ENCODE measurements at places on chromosomes 6 and 20. TPM values are rescaled to one million over a fixed set of nuclear protein-coding genes. Genes with fewer than 3 reads are reported as not detected.

GRCh38 chr20:36604952-36605398 is 604 bp upstream of the RAB5IF start:
- H3K27me3 ChIP-seq = no peaks in the 10 kb centered on the region
- no peaks in the 10 kb centered on the region for H3K36me3 ChIP-seq
- H3K4me1 ChIP-seq = peaks cover 26% of the 10 kb centered on the region
- peak overlapping the region; percentile 92 for H3K27ac ChIP-seq
- peak; percentile 18 for DNase-seq

The KIF6 gene
- not detected for total RNA-seq

DNA sequence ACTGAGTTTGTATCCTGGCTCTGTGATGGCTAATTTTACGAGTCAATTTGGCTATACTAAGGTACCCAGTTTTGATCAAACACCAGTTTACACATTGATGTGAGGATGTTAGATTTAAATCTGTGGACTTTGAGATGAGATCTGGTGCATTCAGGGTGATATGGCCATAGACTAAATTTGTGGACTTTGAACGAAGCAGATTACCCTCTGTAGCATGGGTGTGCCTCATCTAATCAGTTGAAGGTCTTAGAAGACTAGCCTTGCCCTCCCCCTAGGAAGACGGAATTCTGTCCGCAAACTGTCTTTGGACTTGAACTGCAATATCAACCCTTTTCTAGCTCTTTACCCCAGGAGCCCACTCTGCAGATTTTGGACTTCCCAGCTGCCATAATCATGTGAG is 547.8 kb upstream of the CITED2 start:
- H3K36me3 ChIP-seq = no peaks in the 10 kb centered on the region
- no peaks in the 10 kb centered on the region for H3K27me3 ChIP-seq
- H3K27ac ChIP-seq = no peak overlapping the region
- H3K4me3 ChIP-seq = no peak overlapping the region
- DNase-seq = no peak
- peaks cover 7% of the 10 kb centered on the region for H3K4me1 ChIP-seq

The KIFC1 gene
- total RNA-seq = 3.6 TPM

The ENPP5 gene
- total RNA-seq = 2.3 TPM

DNA sequence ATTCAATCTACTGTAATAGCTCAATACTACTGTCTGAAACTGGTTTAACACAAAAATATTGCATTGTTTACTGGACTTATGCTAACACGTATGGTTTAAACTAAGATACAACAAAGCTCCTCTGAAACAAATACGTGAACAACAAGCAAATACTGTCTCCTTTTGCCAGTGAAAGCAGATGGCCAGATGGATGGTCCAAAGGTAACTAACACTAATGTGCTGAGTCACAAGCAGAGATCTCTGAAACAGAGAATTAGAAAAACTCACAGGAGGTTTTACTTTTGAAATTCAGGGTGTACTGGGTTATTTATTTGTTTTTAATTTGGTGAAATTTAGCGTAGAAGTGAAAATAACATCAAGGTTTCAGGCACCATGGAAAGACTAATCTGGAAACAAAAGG is 124.3 kb upstream of the SOX4 start:
- DNase-seq = no peak
- H3K36me3 ChIP-seq = no peaks in the 10 kb centered on the region
- H3K4me3 ChIP-seq = no peak overlapping the region
- no peaks in the 10 kb centered on the region for H3K27me3 ChIP-seq
- no peaks in the 10 kb centered on the region for H3K4me1 ChIP-seq
- H3K27ac ChIP-seq = no peak overlapping the region

DNA sequence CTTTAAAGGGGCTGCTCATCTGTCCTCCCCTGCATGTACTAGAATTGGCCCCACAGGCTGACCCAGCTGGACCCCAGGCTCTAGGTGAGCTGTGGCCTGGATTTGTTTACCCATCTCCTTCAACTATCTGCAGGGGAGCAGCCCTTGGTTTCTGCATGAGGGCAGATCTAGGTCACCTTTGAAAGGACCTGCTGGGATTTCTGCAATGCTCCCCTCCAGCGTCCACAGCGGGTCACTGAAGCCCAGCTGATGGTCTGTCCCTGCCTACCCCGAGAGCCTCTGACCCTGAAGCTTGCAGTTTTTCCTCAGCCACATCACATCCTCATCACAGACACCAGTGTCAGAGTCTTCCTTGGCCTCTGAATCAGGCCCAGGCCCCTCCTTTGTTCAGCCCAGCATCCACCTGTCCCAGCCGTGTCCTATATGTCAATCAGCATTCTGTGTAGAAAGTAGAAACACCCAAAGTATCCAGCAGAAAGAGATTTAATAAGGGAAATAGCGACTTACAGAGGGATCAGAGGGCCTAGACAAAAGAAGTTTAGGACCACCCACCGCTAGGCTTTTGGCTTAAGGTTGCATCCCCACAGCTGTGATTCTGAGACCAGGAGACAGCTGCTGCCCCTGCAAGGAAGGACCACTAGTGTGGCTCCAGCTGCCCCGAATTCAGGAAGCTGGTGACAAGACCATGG is 243.1 kb downstream of the LRFN2 start:
- H3K27ac ChIP-seq = no peak overlapping the region
- no peaks in the 10 kb centered on the region for H3K4me1 ChIP-seq
- H3K36me3 ChIP-seq = no peaks in the 10 kb centered on the region
- no peak overlapping the region for H3K4me3 ChIP-seq

DNA sequence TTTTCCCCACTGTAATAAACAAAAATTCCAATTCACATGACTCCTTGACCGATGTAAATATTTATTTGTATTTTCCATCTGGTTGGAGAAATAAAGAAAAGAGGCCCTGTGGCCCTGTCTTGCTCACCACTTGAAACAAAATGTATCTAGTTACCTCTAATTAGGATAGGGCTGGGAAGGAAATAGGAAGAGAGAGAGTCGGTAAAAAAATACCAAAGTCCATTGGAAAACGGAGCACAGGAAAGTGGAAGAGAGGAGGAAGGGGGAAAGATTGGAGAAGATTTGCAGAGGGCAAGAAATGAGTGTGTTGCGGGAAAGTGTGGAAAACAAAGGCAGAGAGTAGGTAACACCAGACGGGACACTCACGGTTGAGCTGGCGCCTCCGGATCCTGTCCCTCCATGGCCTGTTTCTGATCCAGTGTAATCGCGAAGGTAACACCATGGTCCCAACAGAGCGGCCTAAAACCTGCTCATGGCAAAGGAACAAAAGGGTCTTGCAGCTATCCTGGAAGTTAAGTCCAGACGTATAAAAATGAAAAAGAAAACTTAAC is 105.8 kb upstream of the RIPOR2 start:
- DNase-seq = no peak
- no peak overlapping the region for H3K27ac ChIP-seq
- no peaks in the 10 kb centered on the region for H3K27me3 ChIP-seq
- no peaks in the 10 kb centered on the region for H3K36me3 ChIP-seq

DNA sequence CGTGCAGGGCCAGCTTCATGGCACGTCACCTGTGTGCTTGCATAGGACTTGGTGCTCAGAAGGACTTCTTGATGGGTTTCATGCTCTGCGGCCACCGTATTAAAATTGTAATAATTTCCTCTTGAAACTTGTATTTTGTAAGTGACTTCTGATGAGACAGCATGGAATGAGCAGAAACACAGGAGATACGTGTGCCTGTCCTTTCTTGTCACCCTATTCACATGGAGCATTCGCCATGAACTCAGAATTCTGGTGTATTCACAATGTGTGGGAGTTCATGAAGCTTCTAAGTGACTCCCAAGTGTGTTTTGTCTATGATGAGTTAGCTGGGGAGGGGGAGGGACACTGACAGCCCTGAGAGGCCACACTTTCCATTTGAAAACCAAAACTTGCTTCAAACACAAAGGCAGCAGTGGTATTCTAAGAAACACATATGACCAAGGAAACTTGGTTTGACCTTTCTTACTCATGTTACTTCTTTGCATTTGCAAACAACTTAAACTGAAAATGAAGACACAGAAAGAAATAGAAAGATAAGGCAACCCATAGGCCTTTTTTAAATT is 92.1 kb upstream of the NEDD9 start:
- no peaks in the 10 kb centered on the region for H3K27me3 ChIP-seq
- H3K4me3 ChIP-seq = no peak overlapping the region
- H3K36me3 ChIP-seq = no peaks in the 10 kb centered on the region
- DNase-seq = no peak
- H3K4me1 ChIP-seq = no peaks in the 10 kb centered on the region

The DPPA5 gene
- total RNA-seq = not detected

DNA sequence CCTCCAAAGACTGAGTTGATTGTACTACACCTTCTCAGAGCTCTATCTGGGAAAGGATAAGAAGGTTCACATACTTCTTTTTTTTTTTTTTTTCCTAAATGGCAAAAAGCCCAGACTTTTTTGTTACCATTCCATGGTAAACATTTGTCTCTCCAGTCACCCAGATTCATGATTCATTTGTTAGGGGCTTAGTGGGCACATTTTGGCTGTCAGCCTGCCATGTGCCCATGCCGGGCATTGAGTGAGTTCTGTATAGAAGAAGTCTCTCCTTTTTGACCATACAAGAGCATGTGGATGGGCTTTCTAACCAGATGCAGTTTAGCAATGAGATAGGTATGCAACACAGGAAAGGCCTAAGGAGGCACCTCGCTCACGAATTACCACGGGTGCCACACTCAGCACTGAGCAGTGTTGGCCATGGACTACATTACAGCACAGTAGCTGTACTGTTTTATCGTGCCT is 447.5 kb upstream of the HSF2 start:
- no peaks in the 10 kb centered on the region for H3K4me1 ChIP-seq
- H3K27me3 ChIP-seq = no peaks in the 10 kb centered on the region
- no peaks in the 10 kb centered on the region for H3K36me3 ChIP-seq
- no peak for DNase-seq

DNA sequence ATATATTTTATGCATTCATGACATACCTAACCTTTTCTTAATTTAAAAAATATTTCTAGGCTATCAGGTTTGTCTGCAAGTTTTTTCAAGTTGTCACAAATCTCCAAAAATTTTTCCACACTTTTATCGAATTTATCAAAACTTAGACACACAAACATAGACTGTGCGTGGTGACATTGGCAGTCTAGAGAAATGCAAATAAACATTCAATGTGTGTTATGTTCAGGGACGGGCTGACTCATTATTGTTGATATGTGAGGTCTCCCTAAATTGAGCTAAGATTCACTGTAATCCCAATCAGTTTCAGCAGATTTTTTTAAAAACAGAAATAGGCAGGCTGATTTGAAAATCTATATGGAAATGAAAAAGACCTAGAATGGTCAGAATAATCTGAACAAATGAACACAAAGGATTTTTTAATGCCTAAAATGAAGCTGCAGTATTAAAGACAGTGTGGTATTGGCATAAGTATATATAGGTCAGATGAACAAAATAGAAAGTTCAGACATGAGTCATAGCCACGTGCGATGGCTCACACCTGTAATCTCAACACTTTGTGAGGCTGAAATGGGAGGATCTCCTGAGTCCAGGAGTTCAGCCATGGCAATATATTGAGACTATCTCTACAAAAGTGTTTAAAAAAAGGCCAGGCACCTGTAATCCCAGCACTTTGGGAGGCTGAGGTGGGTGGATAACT is 19.2 kb downstream of the BLTP3A start:
- H3K4me3 ChIP-seq = no peak overlapping the region
- peaks cover 6% of the 10 kb centered on the region for H3K4me1 ChIP-seq
- H3K27me3 ChIP-seq = no peaks in the 10 kb centered on the region
- no peaks in the 10 kb centered on the region for H3K36me3 ChIP-seq
- H3K27ac ChIP-seq = no peak overlapping the region

GRCh38 chr6:10465629-10466499 is 51.0 kb upstream of the TFAP2A start:
- H3K27me3 ChIP-seq = no peaks in the 10 kb centered on the region
- H3K36me3 ChIP-seq = no peaks in the 10 kb centered on the region
- H3K4me3 ChIP-seq = no peak overlapping the region
- DNase-seq = no peak
- H3K4me1 ChIP-seq = no peaks in the 10 kb centered on the region

The ASIP gene
- not detected for total RNA-seq

- peaks cover 18% of the 10 kb centered on the region for H3K27me3 ChIP-seq
- no peak overlapping the region for H3K4me3 ChIP-seq
- H3K4me1 ChIP-seq = no peaks in the 10 kb centered on the region
- no peak for DNase-seq
- H3K27ac ChIP-seq = no peak overlapping the region
- H3K36me3 ChIP-seq = no peaks in the 10 kb centered on the region
These were observed 120.4 kb downstream of the PHACTR3 start for GRCh38 chr20:59724457-59725366.

- no peaks in the 10 kb centered on the region for H3K27me3 ChIP-seq
- H3K27ac ChIP-seq = no peak overlapping the region
- H3K4me1 ChIP-seq = no peaks in the 10 kb centered on the region
- no peak for DNase-seq
- H3K4me3 ChIP-seq = no peak overlapping the region
These were observed 34.9 kb downstream of the ERMARD start for GRCh38 chr6:169786349-169786748.

- H3K4me1 ChIP-seq = no peaks in the 10 kb centered on the region
- no peak overlapping the region for H3K4me3 ChIP-seq
- H3K27me3 ChIP-seq = no peaks in the 10 kb centered on the region
- no peaks in the 10 kb centered on the region for H3K36me3 ChIP-seq
- H3K27ac ChIP-seq = no peak overlapping the region
These were observed 134.2 kb upstream of the BMP5 start for GRCh38 chr6:56009636-56010035.

DNA sequence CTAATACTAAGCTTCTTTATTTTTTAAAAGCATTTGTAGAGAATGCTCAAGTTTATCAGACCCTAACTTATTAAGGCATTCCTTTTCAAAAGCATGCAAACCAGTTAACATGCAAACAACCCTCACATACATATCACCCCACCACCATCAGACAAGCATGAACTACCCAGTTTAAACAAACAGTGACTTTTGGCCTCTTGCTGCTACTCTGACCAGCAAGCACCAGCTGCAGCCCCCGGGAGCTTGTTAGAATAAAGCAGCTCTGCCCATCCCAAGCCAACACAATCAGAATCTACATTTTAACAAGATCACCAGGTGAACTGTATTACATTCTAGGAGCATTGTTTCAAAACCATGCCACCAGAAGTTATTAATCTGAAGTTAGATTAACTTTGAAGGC is 5.9 kb upstream of the NUP153 start:
- peaks cover under 1% of the 10 kb centered on the region for H3K4me1 ChIP-seq
- no peak for DNase-seq
- no peaks in the 10 kb centered on the region for H3K27me3 ChIP-seq
- H3K36me3 ChIP-seq = no peaks in the 10 kb centered on the region

- peak; percentile 64 for DNase-seq
- no peak overlapping the region for H3K27ac ChIP-seq
- no peaks in the 10 kb centered on the region for H3K36me3 ChIP-seq
- no peaks in the 10 kb centered on the region for H3K27me3 ChIP-seq
- H3K4me1 ChIP-seq = no peaks in the 10 kb centered on the region
- H3K4me3 ChIP-seq = no peak overlapping the region
These were observed 1153.1 kb upstream of the GJE1 start for GRCh38 chr6:140979642-140980091.

The TRIM40 gene
- total RNA-seq = not detected

Data from tibial nerve (tissue), 4 donors.